ENCODE measurements at places on chromosomes 6 and 20.

GRCh38 chr6:53347250-53347920 is 1.4 kb downstream of the ELOVL5 start:
- peak; percentile 28 for DNase-seq

DNA sequence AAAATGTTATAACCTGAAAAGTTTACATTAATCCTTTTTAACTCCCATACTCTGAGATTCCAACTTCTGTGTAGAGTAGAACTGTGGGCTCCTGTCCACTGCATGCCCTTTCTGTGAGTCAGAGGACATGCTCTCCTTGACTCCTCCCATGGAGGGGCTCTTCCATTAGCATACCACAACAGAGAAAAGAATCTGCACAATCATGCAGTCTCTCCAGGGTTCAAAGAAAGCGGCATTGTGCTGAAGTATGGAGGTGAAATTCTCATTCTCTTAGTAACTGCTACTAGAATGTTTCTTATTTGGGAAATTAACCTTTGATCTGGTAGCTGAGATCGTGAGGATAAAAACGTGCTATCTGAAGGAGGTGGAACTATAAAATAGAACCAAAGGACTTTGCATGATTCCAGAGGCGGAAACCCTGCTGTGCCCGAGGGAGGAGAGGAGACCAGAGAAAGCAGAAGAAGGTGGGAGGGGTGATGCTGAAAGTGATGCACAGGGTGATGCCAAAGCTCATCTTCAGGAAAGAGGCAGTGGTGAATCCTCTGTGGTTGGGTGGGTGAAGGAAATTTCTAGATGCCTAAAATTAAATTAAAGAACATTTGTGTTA is 202.2 kb upstream of the PCSK2 start:
- no peak for DNase-seq

- peak; percentile 35 for DNase-seq
Measured at GRCh38 chr6:44179072-44179536, 20.5 kb downstream of the CAPN11 start.

- no peak for DNase-seq
Measured at GRCh38 chr6:135305684-135306083, 124.6 kb downstream of the MYB start.

- DNase-seq: no peak
Measured at GRCh38 chr6:163733061-163733460, 318.5 kb downstream of the QKI start.

DNA sequence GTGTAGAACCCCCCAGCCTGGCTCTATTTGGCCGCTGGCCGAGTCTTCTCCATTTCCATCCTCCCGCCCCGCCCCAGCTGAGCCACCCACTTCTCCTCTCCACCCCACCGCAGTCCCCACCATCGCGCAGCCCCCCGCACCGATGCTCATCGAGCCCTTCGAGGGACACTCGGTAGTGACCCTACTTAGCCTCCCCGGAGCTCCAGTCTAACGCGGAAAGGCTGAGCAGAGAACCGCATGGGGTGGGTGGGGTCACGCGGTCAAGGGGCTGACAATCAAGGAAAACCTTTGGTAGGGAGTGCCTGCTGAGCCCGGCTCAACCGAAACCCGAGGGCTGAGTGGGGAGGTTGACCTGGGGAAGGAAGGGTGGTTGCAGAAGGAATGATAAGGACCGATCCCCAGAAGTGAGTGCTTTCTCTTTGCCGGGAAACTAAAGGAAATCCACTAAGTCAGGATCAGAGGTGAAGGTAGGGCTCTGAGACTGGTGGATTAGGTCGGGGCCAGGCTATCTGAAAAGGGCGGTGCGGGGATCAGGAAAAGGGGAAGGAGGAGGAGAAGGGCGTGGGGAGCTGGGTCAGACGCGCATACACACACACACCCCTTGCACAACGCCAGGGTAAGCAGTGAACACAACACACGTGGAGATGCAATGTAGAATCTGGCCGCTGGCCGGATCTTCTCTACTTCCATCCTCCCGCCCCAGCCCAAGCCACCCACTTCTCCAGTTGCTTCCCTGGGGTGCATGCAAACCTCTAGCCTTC is 49.8 kb downstream of the CPXM1 start:
- peak; percentile 32 for DNase-seq

- DNase-seq: no peak
Measured at GRCh38 chr20:64192406-64192805, 28.2 kb downstream of the MYT1 start.

GRCh38 chr6:104640150-104640700 is 219.5 kb downstream of the HACE1 start:
- DNase-seq: no peak

DNA sequence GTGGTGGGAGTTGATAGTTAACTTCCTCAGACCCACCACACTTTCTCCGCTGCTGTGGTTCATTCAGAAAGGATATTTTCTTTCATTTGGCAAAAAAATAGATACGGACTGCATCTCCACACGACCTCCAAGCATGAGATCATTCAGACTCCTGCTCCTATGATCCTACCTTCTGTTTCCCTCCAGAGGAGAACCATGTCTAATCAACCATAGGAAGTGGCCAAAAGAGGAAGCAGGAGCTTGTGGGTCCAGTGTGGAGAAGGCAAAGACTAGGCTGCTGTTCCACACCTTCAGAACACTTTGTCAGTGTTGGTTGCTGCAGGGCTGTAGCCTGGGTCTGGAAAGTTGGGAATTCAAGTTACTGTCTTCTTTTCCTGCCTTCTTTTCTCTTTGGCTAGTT is 10.6 kb upstream of the KIF13A start:
- no peak for DNase-seq

DNA sequence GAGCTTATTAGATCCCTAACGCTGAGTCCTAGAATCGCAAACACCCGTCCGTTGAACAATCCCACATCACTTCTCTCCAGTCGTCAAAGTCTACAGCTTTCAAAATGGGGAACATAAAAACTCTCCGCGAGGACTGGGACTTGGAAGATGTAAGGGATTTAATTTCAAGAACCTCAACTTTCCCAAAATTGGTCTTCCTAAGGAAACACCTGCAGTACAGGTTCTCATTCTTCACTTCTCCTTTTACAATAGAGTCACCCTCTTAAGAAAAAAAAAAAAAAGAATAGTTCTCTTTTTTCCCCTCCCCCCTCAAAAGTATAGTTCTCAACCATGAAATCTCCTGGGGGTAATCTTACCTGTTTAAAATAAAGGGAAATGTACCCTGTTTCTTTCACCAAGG is 6.6 kb upstream of the ZBTB22 start:
- no peak for DNase-seq

DNA sequence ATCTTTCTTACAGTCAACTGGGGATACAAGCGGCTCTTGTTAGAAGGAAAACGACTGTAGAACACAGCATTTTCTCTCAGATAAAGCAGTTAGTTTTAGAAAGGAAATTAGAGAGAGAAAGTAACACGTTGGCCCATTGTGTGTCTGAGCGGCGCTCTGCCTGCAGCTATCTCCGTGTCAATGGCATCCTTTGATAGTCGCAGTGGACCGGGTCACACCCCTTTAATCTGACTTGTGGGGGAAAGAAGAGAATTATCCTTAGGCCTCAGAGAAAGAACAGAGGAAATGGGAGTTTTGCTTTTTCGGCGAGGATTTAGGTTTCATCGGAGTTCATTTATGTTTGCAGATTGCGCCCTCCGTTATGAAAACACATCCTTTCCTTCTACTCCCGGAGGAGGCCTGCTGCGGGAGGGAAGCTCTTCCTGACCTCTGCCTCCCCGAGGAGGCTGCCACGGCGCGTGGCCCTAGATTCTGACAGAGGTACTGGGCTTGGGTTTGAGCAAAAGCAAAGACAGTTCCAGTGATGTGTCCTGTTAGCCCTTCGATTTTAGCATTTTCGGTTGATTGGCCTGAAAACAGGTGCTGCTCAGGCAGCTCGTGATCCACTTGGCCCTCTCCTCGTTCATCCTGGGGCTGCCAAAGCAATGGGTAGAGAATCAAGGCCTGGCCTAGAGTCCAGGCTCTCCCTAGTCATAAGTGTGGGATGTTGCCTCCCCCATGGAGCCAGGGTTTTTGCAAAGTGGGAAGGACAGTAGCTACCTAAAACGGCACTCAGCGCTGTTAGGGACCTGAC is 74.9 kb downstream of the ZDHHC14 start:
- DNase-seq: no peak

Measured in HCEC 1CT (cell line).